ENCODE measurements at places on chromosomes 6 and 20.

- DNase-seq = no peak
Observed at GRCh38 chr6:113627480-113627879, 229.7 kb upstream of the MARCKS start.

GRCh38 chr20:51570739-51571459 lies 28.4 kb upstream of the NFATC2 start:
- DNase-seq = no peak

DNA sequence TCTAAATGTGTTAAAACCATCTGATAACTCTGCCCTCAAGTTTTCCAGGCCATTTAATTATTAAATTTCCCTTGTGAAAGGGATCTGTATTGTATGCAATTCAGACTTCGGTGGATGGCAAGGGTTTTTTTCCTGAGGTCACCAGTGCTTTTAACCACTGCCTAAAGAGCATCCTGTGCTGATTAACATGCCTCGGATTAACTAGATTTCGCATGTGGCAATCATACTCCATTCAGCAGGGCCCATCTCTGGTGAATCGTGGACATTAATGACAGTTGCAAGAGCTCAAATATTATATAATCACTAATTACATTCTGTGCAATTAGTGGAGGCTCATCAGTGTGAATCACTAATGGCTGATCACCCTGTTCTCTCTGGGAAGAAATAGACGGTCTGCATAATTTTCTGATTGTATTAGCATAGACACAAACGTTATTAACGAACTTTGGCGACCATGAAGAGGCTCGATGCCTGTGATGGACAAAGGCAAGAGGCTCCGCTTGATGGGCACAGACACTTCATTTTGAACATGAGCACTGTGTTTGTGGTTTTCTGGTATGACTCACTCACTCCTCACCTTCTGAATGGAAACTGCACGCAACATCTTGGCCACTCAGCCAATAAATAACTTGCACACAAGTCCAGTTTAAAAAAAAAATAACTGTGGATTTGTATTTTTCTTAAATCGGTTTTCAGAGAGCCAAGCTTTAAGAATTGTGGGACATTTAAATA lies 31.4 kb downstream of the LINC00237 start:
- DNase-seq = peak; percentile 70

DNA sequence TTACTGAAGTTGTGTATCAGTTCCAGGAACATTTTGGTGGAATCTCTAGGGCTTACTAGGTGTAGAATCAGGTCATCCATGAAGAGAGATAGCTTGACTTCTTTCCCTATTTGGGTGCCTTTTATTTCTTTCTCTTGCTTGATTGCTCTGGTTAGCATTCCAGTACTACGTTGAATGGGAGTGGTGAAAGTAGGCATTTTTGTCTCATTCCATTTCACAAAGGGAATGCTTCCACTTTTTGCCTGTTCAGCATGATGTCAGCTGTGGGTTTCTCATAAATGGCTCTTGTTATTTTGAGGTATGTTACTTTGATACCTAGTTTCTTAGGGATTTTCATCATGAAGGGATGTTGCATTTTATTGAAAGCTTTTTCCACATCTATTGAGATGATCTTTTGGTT lies 195.3 kb downstream of the MOXD1 start:
- peak; percentile 88 for DNase-seq

DNA sequence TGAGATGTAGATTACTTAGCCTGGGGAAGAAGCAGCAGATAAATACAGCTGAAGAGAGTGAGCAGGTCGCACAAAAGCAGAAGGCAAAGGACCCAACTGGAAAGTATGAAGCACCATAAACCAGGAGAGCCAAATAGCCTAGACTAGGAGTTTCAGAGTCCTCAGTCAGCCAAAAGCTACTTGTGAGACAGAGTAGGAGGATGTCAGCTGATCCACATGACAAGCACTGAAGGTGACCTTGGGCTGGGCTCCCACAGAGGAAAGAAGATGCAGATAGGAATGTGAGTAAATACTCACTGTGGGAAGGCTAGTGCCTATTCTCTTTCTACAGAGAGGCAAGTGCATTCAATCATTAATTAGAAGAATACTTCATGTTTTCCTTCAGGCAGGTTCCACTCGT lies 274.0 kb upstream of the POU3F2 start:
- DNase-seq = no peak

- no peak for DNase-seq
Observed at GRCh38 chr6:15266423-15266996, 20.6 kb downstream of the JARID2 start.

DNA sequence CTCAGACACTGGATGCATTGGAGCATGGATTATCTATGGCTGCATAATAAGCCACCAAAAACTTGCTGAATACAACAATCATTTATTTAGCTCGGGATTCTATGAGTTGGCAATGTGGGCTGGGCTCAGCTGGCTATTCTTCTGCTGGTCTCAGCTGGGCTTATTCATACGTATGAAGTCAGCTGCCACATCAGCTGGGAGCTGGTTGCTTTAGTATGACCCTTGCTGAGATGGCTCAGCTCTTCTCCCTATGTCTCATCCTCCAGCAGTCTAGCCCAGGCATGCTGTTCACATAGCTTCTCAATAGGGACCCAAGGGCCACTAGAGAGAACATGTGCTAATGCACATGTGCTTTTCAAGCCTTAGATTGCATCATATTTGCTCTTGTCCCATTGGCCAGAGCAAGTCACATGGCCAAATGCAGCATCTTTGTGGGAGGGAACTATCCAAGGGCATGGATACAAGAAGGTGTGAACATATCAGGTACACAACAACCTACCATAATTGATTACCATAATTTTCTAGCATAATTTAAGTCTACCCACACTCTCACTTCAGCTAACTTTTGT lies 444.6 kb downstream of the KIF16B start:
- DNase-seq = peak; percentile 42

GRCh38 chr6:25829375-25829774 lies 2.5 kb downstream of the SLC17A1 start:
- DNase-seq = no peak

DNA sequence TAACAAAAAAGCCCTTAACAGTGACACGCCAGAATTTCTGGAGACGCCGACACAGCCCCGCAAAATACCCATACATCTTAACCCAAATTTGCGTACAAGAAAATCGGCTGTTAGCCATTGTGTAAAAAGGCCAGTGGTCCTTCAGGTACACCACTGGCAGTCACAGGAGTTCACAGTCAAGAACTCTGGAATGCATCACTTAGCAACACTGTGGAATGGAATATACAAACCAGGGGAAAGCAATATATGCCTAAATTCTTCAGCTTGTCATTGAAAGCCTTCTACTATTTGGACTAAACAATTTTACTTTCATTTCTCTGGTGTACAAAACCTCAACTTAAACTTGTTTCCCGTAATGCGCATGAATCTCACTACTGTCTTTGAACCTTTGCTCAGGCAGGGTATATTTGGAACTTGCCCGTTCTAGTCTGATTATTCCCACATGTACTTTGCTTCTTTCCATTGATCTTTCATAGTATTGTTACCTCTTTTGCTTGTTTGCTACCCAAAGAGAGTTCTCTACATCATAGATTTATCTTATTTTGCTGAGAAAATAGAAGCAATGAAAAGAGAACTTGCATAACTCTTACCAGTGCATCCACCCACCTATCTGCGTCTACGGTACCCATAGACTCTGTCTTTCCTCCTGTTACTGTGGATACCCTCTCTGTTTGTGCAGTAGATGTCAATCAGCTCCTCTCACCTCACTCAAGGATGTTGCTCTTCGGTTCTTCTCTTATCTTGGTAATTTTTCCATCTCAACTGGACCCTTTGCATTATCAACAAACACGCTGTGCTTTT lies at the start of gene ARMH2:
ARMH2 (minus strand) TSS at position 178 of the 801 bp plus-strand sequence; CDS start at position 118, 60 bp downstream.
- DNase-seq = peak; percentile 16

GRCh38 chr6:90219209-90219985 lies 77.2 kb downstream of the BACH2 start:
- peak; percentile 65 for DNase-seq

DNA sequence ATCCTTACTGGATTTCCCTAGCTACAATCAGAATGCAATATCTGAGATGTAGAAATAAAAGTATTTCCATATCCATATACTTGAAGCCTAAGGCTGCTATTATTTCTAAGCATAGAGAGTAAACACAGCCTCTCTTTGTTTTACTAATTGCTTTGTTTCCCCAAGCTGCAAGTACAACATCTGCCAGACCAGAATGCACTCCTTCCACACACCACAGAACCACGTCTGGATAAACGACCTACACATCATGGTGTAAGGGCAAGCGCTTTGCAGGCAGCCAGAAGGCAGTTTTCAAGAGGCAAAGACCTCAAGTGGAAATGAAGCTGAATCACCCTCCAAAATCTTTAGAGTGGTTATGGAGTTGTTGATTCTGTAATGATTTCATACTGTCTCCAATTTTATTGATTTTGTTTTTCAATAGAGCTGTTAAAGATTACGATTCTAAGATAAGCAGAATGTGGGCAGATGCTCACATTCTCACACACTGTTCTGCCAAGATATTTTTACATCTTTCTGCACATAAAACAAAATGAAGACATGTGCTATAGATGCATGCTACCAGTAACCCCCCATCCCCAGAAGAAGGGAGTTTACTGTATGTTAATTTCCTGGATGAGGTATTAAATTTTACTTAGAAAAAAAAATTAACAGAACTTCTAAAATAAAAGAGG lies 88.8 kb downstream of the THEMIS start:
- DNase-seq = no peak

DNA sequence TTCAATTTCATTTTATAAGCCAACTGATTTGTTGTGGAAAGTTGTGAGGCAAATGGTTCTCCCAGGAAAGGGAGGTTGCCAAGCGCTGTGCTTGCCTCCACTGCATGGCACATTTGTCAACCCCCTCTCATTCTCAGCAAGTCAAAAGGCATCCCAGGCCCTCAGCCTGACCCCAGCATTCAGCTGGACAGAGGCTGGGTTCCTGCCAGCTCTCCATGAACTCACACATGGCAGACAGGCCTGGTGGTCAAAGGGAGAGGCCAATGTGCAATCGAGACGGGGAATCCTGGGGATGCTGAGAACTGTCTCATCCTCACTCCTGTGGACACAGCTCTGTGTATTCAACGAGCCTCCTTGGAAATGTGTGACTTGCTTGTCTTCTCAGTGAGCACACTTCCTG lies 106.0 kb upstream of the CDH4 start:
- no peak for DNase-seq

- no peak for DNase-seq
Observed at GRCh38 chr6:69128411-69128810, 493.3 kb downstream of the ADGRB3 start.

- DNase-seq = peak; percentile 68
Observed at GRCh38 chr6:39347906-39348585, 25.5 kb upstream of the KCNK16 start.

- no peak for DNase-seq
Observed at GRCh38 chr6:56245903-56246351, 1.5 kb downstream of the COL21A1 start.

- DNase-seq = no peak
Observed at GRCh38 chr20:3082955-3083952, 1.3 kb downstream of the AVP start.

GRCh38 chr6:128438393-128438792 lies 82.0 kb downstream of the PTPRK start:
- no peak for DNase-seq

DNA sequence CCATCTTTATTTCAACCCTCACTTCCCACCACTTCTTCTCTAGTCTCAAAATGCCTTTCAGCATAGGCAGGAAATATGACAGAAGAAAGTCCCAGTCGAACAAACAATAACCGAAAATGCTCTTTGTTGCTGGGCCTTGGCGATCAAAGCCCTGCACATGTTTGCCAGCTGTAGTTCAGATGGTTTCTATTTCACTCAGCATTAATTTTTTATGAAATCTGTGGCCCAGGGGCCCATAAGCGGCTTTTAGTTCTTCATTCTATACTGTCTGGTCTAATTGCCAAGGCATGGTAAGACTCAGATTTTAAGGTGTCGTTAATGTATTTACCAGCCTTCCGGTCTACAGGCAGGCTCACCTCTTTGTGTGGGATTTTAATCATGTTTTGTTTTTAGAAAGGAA lies 10.9 kb upstream of the F13A1 start:
- DNase-seq = no peak

GRCh38 chr20:51190783-51191180 lies 167.9 kb upstream of the KCNG1 start:
- peak; percentile 7 for DNase-seq

DNA sequence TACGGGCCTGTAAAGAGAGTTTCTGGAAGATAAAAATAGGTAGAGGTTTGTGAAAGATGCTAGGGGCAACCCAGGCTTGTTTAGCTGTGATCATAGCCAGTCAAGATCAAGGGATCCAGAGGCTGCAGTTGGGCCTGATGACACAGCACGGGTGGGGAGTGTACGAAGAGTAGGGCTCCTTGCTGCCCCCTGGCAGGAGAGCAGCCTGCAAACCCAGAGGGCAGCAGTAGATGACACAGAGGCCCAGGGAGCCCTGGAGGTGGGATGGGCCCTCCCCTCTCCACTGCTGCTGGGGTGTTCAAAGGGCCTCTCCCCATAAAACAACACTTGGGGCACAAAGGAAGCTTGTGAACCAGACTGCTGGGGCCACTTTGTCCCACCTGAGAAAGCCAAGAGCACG lies 47.2 kb downstream of the VEGFA start:
- DNase-seq = peak; percentile 53

DNA sequence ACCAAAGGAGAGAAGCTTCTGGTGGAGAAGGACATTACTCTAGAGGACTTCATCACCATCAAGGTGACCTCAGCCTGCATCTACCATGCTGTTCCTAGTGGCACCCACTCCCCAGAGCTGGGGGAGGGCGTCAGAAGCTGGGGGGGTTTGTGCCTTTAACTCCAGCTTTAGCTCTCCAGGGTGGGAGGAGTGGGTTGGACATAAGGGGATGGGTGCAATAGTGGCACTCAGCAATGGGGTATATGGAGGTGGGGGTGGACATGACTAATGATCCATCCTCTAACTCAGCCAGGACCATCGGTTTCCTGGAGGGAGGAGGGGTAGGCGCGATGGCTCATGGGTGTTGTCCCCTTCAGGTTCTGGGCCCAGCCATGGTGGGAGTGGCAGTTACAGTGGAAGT lies 40.1 kb downstream of the SNRPB start:
- no peak for DNase-seq

GRCh38 chr6:165159460-165159859 lies 149.9 kb downstream of the C6orf118 start:
- DNase-seq = no peak

- no peak for DNase-seq
Observed at GRCh38 chr6:129646642-129647041, 63.3 kb downstream of the ARHGAP18 start.

Measured in kidney tubule cell (primary cell).